ENCODE measurements at places on chromosomes 12 and 14.

DNA sequence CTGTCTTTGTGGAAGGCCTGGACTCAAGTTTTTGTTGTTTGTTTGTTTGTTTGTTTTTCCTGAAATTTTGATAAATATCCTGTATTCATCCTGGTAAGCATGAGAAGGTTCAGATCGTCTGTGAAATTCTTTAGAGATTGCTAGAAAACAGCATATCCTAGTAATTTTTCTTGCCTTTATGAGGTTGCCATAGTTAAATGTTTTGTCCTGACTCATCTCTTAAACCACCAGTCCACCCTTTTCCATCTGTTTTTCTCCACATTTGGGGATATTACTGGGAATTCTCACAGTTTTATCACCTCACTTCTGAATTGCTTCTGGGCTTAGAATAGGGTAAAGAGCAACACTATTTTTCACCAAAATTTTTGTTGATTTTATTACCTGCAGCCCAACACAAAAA lies 248.3 kb downstream of the FBXL14 start:
- no peak for DNase-seq

DNA sequence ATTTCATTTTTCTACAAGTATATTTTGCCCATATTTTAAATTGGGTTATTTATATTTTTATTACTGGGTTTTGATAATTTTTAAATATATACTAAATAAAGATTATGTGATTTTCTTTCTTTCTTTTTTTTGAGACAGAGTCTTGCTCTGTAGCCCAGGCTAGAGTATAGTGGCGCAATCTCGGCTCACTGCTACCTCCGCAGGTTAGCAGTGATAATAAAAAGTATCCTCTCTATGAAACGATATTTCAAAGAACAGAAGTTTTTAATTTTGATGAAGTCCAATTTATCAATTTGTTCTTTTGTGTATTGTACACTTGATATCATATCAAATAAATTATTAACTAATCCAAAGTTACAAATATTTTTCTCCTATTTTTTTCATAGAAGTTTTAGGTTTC lies 47.2 kb upstream of the LDHB start:
- DNase-seq, result no peak

GRCh38 chr12:100324498-100324897 lies 32.4 kb upstream of the SLC17A8 start:
- no peak for DNase-seq

GRCh38 chr14:50047274-50047676 lies 69.1 kb downstream of the VCPKMT start:
- DNase-seq, result no peak

GRCh38 chr14:34020014-34020413 lies 69.1 kb upstream of the EGLN3 start:
- no peak for DNase-seq

DNA sequence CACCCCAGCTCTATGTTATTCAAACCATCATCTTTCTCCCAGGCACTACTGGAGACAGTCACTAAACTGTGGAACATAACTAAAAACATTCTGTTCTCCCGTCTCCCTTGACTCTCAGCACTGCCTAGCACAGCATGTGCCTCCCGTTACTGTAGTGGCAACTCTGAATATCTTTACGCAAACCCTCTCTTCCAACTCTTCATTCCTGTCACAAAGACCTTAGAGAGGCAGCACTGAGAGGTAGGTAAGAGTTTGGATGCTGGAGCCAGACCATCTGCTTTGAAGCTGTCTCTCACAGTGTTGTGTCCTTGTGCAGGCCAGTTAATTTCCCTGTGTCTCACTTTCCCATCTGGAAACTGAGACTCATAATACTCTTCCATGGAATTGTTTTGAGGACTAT lies 108.1 kb downstream of the DIP2B start:
- no peak for DNase-seq

- no peak for DNase-seq
Measured at GRCh38 chr14:68780358-68781160, 12.3 kb downstream of the ZFP36L1 start.

- no peak for DNase-seq
Measured at GRCh38 chr12:55684761-55685370, 22.8 kb downstream of the ITGA7 start.

GRCh38 chr14:77620222-77620870 lies 3.9 kb upstream of the SPTLC2 start:
- DNase-seq, result no peak

DNA sequence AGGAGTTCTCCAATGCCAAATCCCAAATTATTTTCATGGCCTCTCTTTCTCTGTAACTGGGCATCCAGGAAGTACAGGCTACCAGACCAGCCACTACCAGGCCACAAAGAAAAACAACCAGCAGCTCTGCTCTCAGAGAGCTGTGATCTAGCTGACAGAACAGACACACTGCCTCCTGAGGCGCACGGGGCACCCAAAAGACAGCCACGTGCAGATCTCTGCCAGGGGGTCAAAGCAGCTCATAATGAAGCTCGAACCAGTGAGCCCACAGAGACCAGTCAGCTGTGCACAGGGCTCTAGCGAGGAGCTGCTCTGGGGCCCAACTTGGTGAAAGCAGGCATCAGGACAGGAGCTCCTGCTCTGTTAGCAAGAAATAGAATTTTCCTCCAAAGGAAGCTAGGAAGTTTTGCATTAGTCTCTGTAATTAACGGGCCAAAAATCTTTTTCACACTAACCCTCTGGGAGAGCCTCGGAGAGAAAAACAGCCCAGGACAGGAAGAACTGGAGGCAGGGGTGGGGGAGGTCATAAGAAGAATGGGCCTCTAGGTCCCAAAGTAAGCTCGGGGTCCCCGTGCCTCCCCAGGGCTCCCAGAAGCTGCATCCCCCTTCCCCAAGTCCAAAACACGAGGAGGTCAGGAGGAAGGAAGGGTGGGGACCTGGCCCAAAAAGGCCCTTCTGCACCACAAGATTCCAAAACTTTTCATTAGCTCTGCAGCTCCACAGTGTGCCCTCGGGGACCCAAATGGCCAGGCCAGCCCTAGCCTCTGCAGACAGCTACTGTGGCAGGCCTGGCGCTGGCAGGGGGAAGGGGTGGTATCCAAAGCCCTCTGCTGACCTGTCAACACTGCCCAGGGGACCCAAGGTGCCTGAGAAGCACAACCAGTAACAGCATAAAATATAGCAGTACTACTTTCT lies 30.2 kb downstream of the ACTN1 start:
- no peak for DNase-seq

DNA sequence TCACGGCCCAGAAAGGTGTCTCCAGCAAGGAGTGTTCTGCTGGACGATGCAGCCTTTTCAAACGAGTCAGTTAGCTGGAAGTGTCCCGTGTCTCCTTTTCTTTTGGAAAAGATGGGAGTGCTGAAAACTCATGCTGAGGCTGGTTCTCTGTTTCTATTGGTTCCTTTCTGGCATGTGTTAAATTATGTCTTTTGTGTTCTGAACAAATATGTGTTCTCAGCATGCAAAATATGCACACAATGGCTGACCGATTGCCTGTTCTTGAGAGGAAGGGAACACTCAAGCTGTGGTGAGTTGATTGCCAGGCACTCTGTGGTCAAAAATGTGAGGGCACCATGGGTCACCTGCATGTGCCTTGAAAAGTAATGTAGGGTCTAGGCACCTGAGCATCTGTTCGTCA lies 181.3 kb downstream of the CACNA1C start:
- no peak for DNase-seq

DNA sequence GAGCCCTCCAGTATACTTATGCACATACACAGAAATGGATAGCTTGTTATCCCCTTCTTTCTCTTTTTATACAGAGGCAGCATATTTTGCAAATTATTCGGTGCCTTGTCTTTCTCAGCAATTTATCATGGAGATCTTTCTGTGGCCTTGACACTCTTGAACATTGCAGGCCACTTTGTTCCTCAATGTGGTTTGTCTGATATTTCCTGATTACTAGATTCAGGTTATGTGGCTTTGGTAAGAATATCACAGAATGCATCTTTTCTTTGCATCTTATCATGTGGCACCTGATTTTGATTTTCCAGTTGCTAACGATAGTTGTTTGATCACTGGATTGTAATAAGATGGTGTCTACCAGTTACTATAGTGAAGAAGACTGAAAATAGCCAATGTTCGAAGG lies 7.1 kb upstream of the SNRPF start:
- DNase-seq, result no peak

DNA sequence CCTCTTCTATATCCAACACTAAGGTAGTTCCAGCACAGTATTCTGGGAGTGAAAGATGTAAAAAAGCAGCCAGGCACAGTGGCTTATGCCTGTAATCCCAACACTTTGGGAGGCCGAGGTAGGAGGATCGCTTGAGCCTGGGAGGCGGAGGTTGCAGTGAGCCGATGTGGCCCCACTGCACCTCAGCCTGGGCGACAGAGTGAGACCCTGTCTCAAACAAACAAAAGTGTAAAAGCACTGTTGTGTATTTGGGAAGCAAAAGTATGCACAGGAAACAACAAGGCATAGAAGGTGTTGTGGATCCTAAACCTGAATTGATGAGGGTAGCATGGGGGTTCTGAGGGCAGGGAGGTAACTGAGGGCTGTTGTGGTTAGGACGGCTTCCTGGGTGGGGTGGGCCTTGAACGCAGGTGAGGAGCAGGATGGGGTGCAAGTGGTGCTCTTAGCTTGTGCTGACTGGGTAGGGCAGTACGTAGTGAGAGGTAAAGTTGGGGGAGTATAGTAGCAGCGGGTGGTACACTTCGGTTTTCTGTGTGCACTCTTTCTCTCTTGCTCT lies 64.2 kb downstream of the RASSF3 start:
- peak; percentile 64 for DNase-seq

DNA sequence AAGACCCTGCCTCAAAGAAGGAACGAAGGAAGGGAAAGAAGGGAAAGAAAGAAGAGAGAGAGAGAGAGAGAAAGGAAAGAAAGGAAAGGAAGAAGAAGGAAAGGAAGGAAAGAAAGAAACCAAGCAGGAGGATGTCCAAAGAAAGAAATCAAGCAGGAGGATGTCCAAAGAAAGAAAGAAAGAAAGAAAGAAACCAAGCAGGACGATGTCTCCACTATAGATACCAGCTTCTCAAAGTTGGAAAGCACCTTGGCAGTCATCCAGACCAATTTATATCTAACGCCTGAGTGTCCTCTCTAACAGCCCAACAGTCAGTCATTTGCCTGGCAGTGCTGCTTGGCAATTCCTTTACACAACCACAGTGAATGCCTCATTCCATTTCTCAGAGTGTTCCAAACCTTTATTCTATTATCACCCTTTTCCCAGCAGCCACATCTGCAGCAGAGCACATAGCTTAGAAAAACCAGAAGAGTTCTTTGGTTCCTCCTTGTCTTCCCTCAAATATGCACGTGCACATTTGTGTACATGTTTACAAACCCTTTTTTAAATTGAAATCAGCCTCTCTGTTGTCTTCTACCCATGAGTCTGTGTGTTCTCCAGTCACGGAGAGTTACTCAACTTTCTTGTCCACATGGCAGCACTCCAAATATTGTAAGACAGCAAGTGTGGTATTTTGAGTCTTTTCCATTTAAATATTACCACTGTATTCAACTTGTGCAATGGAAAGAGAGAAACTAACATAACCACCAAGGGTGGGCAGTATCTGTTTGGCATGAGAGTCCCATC lies 138.4 kb downstream of the STXBP6 start:
- DNase-seq, result no peak

- no peak for DNase-seq
Measured at GRCh38 chr12:8709124-8709830, 11.5 kb downstream of the RIMKLB start.

GRCh38 chr14:20757965-20758364 lies 10.2 kb upstream of the EDDM3B start:
- DNase-seq, result no peak

- DNase-seq, result no peak
Measured at GRCh38 chr12:105261010-105261409, 25.0 kb upstream of the APPL2 start.

DNA sequence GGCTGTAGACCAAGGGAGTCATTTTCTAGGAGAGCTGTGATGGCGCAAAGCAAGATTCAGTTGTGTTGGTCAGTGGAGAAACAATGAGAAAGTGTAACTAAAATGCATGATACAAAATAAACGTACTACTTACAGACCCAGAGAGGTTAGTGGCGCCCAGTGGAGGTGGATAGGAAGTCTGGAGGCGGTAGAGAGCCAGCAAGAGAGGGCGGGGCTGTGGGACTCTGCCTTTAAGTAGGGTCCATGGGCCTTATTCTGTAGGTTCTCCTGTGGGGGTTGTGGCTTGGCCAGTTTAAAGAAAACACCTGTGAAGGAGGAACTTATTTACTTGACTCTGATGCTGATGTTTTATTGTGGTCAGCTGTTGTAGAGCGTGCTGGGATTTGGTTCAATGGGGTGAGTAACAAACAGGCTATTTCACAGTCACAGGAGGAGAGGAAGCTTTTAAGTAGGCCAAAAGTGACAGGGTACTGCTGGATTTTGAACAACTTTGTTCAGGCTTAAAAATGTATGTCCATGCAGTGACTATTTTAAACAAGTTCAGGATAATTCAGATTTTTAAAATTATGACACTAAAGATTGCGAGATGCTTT lies 1097.7 kb downstream of the TMTC2 start:
- no peak for DNase-seq

- DNase-seq, result no peak
Measured at GRCh38 chr12:83150465-83151189, 463.9 kb downstream of the TMTC2 start.

DNA sequence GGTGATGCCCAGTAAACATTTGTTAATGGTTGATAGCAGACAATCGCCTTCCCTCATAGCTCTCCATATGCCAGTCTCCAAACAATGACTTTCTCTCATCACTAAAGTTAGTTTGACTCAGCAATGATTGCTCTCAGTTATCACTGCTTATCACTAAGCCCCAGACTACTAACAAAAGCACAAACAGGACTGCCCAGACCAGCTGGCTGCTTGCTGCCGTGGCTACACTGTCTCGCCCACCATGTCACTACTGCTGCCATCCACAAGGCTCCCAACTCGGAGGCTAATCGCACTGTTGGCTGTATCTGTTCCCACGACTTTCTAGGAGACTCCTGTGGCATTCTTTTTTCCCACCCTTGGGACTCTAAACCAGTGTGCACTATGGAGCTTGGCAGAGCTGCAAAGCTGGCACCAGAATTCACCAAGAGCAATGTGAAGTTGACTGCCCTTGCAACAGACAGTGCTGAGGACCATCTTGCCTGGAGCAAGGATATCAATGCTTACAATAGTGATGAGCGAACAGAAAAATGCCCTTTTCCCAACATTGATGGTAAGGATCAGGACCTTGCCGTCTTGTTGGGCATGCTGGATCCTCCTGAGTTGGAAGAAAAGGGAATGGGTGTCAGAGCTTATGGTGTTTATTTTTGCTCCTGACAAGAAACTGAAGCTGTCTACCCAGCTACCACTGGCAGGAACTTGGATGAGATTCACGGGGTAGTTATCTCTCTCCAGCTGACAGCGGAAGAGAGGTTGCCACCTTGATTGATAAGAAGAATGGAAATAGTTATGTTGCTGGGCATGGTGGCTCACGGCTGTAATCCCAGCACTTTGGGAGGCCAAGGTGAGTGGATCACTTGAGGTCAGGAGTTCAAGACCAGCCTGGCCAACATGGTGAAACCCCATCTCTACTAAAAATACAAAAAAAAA lies 27.1 kb upstream of the NR2C1 start:
- no peak for DNase-seq

- DNase-seq, result no peak
Measured at GRCh38 chr12:96878704-96879103, 28.4 kb upstream of the NEDD1 start.

DNA sequence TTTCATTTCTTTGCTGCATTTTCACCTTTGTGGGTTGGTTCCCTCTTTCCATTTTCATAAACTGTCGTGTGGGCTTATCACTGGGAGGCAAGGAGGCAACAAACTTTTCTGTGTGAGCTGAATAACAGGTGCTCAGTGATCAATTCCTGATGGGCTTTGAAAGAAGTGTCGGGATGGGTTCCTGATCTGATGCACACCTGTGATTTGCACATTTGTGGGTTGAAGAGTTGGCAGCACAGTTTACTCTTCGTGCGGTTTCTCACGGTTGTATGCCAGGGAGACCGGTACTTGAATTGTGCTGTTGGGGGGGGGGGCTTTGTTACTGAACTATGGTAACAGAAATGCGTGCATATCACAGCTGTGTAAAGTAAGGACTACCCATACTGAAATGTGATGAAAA lies 16.0 kb upstream of the ASPG start:
- no peak for DNase-seq

All from T-helper 1 cell (primary cell).